T-cell (primary cell): ENCODE measurements at places on chromosomes 16 and 17.

DNA sequence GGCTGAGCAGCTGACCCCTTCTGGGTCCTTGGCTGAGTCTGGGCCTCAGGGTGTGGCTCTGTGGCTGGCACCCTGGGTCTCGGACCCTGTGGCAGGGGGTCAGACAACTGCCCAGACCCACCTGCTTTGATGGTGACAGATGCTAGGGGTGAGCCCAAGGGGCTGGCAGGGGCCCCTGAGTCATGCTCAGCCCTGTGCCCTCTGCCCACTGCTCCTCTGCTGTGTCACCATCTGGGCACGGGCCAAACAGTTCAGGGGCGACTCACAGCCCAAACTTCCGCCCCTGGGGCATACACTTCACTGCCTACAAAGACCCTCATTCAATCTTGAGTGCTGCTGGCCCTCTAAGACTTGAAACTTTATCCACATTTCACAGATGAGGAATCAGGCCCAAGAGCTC lies 5.7 kb downstream of the ADGRG1 start:
- no peak for DNase-seq

GRCh38 chr17:62062302-62062701 lies 2.8 kb downstream of the MED13 start:
- no peak for DNase-seq

DNA sequence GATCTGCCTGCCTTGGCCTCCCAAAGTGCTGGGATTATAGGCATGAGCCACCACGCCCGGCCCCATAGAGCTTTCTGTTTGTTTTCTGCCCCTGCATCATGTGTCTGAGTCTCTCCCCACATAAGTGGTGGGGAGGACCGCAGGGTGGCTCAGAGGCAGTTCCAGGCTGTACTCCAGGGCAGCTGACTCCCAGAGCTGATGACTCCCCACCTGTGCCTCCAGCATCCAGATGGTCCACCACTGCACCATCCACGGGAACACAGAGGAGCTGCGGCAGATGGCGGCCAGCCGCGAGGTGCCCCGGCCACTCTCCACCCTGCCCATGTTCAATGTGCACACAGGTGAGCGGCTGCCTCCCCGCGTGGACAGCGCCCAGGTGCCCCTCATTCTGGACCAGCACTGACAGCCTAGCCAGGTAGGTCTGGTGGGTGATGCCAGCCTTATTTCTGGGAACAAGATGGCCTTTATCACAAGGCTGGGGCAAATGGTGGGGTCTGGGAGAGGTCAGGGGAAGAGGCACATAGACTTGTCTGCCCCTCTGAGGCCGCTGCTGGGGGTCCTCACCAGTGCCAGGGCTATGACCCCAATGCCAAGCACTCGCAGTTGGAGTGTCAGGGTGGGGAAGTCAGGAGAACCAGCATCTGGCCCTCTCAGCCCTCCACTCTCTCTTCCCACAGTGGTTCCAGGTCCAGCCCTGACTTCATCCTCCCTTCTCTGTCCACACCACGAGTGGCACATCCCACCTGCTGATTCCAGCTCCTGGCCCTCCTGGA lies 9.4 kb downstream of the SGCA start:
- DNase-seq: no peak

DNA sequence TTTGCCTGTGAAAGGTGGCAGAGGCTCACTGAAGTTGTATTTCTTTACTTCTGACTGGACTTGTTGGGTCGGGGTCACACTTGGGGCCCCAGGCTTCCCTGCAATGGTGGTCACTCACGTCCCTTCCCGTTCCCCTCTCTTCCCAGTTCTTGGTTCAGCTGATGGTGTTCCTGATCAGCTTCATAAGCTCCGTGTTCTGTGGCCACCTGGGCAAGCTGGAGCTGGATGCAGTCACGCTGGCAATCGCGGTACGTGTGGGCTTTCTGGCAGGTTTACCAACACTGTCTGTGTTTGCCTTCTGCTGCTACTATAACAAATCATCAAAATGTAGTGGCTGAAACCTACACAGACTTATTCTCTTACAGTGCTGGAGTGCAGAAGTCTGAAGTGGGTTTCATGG lies 8.6 kb downstream of the SLC47A1 start:
- no peak for DNase-seq

- DNase-seq: no peak
Measured at GRCh38 chr17:46025510-46026165, 26.6 kb downstream of the STH start.

DNA sequence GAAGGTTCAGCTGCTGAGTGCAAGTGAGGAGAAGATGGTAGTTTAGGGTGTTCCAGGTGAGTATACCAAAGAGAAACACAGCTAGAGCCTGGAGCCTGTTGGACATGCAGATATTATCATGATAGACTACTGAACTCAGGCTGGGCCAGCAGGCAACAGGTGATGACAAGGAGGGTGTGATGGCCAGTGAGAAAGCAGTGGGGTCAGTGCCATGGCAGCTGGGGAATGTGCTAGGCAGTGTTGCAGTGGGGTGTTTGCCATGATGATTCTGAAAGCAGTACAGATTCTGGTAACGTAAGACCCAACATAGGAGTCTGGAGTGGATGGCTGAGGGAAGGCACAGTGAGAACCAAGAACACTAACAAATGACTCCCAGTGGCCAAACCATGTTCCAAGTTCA lies 57.4 kb downstream of the SHISA6 start:
- no peak for DNase-seq

GRCh38 chr17:4433515-4434031 lies at the start of gene SPNS3:
Gene SPNS3 (plus strand): TSS chr17:4433940. CDS start chr17:4433968, 28 bp downstream.
- peak; percentile 20 for DNase-seq
